ENCODE measurements at places on chromosomes 5 and 9.

- DNase-seq, result no peak
Observed at GRCh38 chr5:91670122-91670521, 287.0 kb upstream of the ARRDC3 start.

DNA sequence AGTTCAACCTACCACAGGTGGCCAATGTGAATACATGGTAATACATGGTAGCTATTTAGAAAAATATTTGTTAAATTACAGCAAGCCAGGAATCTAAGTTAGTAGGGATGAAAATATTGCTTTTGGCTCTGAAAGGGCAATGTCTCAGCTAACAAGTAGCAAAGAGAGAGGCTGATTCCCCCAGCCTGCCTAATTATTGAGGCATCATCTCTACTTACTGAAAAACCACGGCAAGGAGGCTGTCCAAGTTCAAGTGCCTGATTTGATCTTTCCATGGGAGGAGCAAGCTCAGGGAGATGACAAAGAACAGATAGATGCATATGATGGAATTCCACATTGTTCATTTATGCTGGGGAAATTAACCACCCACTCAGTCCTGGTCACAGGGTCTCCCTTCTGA lies 28.7 kb upstream of the UBTD2 start:
- no peak for DNase-seq

DNA sequence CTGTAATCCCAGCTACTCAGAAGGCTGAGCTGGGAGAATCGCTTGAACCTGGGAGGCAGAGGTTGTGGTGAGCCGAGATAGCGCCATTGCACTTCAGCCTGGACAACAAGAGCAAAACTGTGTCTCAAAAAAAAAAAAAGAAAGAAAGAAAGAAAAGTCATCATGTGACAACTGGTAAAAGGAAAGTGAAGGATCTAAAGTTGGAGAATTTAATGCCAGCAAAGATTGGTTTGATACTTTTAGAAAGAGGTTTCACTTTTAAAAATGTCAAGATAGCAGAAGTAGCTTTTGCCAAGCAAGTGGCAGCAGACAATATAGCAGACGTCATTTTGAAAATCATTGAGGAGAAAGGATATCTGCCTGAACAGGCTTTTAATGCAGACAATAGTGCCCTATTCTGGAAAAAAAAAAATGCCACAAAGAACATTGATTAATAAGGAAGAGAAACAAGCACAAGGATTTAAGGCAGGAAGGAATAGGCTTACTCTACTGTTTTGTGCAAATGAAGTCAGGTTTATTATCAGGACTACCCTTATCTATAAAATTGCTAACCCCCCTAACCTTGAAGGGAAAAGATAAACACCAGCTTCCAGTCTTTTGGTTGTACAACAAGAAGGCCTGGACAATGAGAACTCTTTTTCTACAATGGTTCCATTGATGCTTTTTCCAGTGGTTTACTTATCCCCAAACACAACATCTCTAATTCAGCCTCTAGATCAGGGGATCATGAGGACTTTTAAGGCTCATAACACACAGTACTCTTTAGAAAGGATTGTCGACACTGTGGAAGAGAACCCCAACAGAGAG lies 12.0 kb downstream of the PKD2L2 start:
- no peak for DNase-seq

DNA sequence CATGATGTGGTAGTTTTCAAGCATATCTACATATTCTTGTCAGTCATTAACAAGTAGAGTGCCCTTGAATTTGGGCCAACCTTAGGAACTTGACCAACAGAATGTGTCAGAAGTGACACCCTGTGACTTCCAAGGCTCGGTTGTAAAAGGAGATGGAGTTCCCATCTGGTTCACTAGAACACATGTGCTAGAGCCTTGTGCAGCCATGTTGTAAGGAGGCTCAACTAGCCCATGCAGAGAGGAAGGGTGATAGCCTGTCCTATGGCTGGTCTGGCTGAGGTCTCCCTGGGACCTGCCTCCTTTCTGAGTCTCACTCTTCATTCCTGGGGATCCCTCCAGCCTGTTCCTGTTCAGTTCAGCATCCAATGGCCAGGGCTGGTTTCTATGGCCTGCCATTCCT lies 28.1 kb upstream of the HRH2 start:
- DNase-seq, result no peak

- DNase-seq, result no peak
Observed at GRCh38 chr5:141419074-141419880, 1.6 kb upstream of the PCDHGA11 start.

GRCh38 chr5:116145416-116145815 lies 60.6 kb downstream of the COMMD10 start:
- no peak for DNase-seq

GRCh38 chr9:112754578-112754977 lies 4.0 kb downstream of the SNX30 start:
- DNase-seq, result peak; percentile 74

DNA sequence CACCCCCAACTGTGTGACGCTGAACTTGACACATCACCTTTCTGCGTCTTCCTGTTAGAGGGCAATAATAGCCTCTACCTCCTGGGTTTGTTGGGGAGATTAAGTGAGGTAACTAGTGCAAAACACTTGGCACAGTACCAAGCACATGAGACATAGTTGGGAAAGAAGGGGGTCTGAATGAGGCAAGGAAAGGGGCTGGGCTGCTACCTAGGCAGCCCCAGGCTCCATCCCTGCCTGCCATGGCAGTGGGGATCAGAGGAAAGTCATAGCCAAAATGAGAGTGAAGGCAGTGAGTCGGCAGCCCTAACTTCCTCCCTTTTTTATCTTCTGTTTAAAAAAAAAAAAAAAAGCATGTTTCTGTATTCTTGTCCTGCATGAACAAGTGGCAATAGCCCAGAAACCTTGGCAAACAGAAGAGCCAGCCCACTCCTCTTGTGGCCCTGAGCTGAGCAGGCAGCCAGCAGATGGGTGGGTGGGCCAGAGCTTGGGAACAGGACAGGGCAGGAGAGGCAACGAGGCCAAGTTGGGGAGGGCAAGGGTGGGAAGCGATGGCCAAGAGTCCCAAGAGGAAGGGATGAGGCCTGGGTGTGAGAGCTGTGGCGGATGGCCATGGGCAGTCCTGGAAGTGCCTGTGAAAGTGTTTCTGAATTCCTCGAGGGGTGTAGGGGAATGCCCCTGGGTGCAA lies 11.4 kb downstream of the CAMK2A start:
- peak; percentile 51 for DNase-seq

GRCh38 chr9:99307851-99308250 lies 85.8 kb downstream of the SEC61B start:
- peak; percentile 10 for DNase-seq

DNA sequence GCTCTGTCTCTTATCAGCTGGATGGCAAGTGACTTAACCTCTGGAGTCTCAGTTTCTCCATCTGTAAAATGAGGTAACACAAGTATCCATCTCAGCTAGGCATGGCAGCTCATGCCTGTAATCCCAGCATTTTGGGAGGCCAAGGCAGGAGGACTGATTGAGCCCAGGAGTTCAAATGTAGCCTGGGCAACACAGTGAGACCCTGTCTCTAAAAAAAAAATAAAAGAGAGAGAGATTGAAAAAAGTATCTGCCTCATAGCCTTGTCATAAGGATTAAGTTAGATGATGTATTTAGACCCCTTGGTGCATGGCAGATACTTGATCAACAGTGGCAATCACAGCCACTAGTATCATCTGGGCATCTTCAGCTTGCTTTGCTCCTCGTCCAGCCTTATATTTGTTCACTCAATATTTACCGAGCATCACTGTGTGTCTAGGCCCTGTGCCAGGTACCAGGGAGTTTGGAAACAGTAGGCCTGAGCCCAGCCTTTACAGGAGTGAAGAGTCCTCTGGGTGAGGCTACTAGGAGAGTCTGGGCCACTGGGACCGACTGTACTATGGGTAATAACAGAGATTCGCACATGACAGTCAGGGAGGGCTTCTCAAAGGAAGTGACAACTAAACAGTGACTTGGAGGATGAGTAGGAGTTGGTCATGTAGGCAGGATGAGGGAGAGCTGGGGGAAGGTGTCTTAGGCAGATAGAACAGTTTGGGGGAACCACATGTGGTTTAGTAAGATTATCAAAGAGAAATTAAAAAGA lies 34.2 kb downstream of the CORO2A start:
- peak; percentile 7 for DNase-seq

- DNase-seq, result no peak
Observed at GRCh38 chr5:153530357-153531143, 40.1 kb downstream of the GRIA1 start.

GRCh38 chr5:28927559-28928326 lies 1889.4 kb upstream of the CDH9 start:
- DNase-seq, result no peak

DNA sequence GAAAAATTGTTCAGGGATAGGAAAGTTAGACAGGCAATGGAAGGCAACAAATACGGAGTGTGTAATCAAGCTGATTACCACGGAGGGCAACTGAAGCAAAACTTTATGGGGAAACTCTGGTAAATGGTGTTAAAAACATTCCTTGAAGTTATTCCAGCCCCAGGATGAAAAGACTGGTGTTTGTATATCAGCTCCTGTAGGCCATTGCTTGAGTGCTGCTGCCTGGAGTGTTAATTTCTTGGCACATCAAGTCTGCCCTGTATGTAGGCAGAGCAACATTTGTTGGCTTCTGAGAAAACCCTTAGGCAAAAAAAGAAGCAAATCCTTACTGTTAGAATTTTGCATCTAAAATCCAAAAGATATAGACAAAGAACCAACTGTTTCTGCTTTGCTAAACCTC lies 686.5 kb upstream of the ACO1 start:
- DNase-seq, result no peak

DNA sequence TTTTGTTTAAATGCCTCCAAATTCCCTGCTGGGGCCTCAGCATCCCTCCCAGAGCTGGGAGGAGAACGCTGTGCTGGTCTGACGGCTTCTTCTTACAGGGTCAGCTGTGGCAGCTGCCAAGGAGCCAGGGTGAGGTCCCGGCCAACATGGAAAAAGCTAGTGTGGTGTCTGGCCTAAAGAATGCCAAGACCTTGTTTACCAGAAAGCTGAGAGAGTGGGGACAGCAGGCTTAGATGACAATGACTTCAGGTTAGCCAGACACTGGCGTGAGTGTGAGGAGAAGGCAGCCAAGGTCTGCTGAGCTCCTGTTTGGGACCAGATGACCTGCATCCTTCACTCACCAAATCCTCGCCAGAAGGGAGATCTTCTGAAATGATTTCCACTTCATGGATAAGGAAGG lies 112.5 kb downstream of the CRB2 start:
- no peak for DNase-seq

GRCh38 chr5:150122536-150123481 lies 32.8 kb downstream of the PDGFRB start:
- DNase-seq, result no peak

DNA sequence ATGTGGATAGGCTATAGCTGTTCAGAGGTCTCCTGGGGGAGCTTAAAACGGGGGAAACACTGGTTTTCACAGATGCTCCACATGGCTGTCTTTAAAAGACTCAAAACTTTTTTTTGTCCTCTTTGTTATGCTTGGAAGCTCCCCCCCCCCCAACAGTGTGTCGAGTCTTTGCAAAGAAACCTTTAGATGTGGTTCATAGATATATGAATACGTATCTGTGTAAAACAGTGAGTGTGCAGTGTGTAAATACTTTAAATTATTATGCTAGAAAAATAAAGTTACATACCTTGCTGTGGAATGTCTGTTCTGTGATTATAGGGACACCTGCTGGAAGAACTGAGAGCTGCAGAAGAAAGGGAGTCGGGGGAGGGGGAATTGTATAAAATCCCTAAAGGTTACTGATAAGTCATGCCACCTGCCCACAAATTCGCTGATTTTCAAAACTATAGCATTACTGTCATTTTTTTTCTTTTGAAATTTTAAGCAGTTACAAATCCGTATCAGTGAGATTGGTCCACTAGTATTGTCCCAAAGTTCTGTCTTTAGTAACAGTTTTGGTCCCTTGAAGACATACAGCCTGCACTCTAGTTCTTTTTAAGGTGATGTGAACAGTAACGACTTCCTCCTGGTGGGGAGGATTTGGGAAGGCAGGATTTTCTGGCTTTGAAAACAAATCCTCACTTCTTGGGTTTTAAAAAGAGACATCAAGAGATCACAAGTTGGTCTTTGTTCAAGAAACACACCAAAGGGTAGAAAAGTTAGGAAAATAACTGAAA lies 22.9 kb downstream of the RGMB start:
- peak; percentile 85 for DNase-seq

GRCh38 chr5:68659881-68660280 lies 433.9 kb upstream of the SLC30A5 start:
- DNase-seq, result peak; percentile 66
